ENCODE measurements at places on chromosomes 3 and 15. TPM values are rescaled to one million over a fixed set of nuclear protein-coding genes. Genes with fewer than 3 reads are reported as not detected.
A peak's percentile ranks its signal among the peaks of the same experiment; 100 is the strongest.

GRCh38 chr3:99927671-99928457, 110.2 kb downstream of the CMSS1 start:
- no peak for DNase-seq
- no peak overlapping the region for H3K4me3 ChIP-seq
- H3K27me3 ChIP-seq, result no peaks in the 10 kb centered on the region
- no peak overlapping the region for H3K27ac ChIP-seq

DNA sequence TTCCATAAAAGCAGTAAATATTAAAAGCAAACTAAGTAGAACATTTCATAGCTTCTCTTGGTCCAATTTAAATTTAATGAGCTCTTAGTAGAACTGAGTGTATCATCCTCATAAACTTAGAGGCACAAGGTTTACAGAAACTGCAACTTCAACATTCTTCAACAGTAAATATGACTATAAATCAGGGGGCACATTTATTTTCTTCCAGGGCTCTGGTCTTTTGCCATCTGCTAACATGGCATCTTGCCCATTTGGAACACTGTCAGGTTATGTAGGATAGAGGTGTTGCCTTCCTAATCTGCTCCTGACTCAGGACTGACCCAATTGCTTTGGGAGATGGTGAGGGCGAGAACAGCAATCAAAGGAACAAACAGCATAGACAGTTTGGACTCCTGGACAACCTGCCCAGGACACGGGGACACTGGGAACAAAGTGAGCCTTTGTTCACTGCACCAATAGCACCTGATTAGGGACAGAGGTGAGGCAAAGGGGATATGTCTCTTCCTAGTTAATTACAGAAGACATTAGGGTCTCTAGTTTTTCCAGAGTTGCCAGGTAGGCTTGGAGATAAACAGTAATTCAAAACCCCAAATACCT, 610.2 kb upstream of the ROBO2 start:
- no peak overlapping the region for H3K27ac ChIP-seq
- no peaks in the 10 kb centered on the region for H3K4me1 ChIP-seq
- no peak overlapping the region for H3K4me3 ChIP-seq
- no peaks in the 10 kb centered on the region for H3K36me3 ChIP-seq

GRCh38 chr3:44117736-44118135, 124.0 kb upstream of the TOPAZ1 start:
- no peaks in the 10 kb centered on the region for H3K4me1 ChIP-seq
- DNase-seq, result no peak
- H3K27me3 ChIP-seq, result no peaks in the 10 kb centered on the region

Gene USP13
- 15.9 TPM for total RNA-seq

GRCh38 chr3:94647131-94647530, 584.3 kb downstream of the NSUN3 start:
- no peak overlapping the region for H3K27ac ChIP-seq
- H3K4me3 ChIP-seq, result no peak overlapping the region
- H3K27me3 ChIP-seq, result no peaks in the 10 kb centered on the region
- H3K4me1 ChIP-seq, result peaks cover 47% of the 10 kb centered on the region
- H3K36me3 ChIP-seq, result no peaks in the 10 kb centered on the region

DNA sequence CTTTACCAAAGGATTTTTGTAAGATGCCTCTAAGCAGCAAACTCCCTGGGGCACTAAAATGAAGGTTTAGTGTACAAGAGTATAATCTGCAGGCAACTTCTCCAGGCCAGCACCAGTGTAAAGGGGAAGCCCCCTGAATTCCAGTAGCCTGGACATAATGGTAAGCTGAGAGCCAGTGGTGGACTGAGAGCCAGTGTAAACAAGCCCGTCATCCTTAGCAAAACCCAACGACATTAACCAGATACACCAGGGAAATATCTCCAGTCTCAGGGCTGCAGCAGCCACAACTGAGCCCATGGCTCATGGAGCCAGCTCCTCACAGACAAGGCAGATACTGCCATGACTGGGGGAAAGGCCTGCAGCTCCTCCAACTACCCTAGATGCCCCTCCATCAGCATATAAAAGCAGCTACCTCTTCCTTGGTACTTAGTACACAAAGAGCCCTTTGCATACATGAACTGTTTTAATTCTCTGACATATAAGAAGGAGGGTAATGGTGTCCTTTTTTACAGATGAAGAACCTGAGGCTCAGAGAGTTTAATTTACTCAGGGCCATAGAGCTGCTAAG, 21.7 kb downstream of the PARP16 start:
- no peaks in the 10 kb centered on the region for H3K4me1 ChIP-seq
- peaks cover 6% of the 10 kb centered on the region for H3K36me3 ChIP-seq
- DNase-seq, result no peak
- H3K27me3 ChIP-seq, result no peaks in the 10 kb centered on the region

Gene UCN2
- total RNA-seq, result 0.13 TPM

- peaks cover 27% of the 10 kb centered on the region for H3K4me1 ChIP-seq
- no peak overlapping the region for H3K27ac ChIP-seq
- no peaks in the 10 kb centered on the region for H3K27me3 ChIP-seq
- no peak overlapping the region for H3K4me3 ChIP-seq
- no peaks in the 10 kb centered on the region for H3K36me3 ChIP-seq
Measured at GRCh38 chr3:122784436-122784835, 9.2 kb downstream of the HSPBAP1 start.

DNA sequence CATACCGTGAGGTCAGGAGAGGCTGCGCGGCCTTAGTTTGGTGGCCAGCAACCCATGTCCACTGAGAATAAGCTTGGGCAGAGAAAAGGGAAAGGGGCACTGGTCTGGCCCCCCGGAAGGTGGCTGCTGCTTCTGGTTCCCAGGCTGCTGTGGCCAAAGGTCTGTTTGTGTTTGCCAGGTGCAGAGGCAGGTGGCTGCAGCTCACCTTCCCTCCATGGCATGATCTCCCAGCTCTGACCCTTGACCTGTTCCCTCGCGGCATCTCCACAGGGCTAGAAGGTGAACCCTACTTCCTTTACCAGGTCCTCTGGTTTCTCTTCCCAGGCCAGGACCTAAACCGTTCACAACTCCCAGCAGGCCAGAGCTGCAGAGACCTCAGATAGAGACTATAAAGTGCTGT, 13.8 kb downstream of the VPS18 start:
- no peak for DNase-seq
- H3K36me3 ChIP-seq, result peaks cover 4% of the 10 kb centered on the region
- H3K4me1 ChIP-seq, result peaks cover 60% of the 10 kb centered on the region
- peak overlapping the region; percentile 26 for H3K27ac ChIP-seq

- no peak overlapping the region for H3K4me3 ChIP-seq
- no peak for DNase-seq
- H3K36me3 ChIP-seq, result no peaks in the 10 kb centered on the region
- no peak overlapping the region for H3K27ac ChIP-seq
- H3K4me1 ChIP-seq, result no peaks in the 10 kb centered on the region
- H3K27me3 ChIP-seq, result no peaks in the 10 kb centered on the region
Measured at GRCh38 chr3:64229903-64230302, 4.6 kb upstream of the PRICKLE2 start.

DNA sequence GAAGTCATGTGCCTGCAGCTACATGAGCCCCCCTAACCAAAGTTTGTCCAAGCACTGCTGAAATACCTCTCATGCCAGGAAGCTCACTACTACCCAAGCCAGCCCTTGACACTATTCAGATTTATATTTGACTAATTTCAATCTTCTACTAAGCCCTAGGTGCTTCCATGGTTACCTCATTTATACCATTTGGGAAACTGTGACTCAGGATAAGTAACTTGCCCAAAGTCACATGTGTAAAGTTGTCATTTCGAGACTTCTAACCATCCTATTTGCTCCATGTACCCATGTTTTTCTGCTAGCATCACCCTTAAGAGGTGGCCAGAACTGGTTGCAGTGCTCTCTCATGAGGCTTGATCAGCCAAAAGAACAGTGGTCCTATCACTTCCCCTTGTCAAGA, 20.7 kb upstream of the TIMP4 start:
- no peak overlapping the region for H3K4me3 ChIP-seq
- H3K27ac ChIP-seq, result no peak overlapping the region
- DNase-seq, result no peak
- peaks cover 14% of the 10 kb centered on the region for H3K4me1 ChIP-seq
- H3K27me3 ChIP-seq, result peaks cover 15% of the 10 kb centered on the region

Gene PRSS50
- not detected for total RNA-seq

- no peaks in the 10 kb centered on the region for H3K4me1 ChIP-seq
- H3K27ac ChIP-seq, result no peak overlapping the region
- no peak for DNase-seq
- no peak overlapping the region for H3K4me3 ChIP-seq
Measured at GRCh38 chr3:187183210-187183862, 13.9 kb upstream of the RTP1 start.

GRCh38 chr3:62538691-62539356, 165.5 kb upstream of the FEZF2 start:
- DNase-seq, result no peak
- no peak overlapping the region for H3K27ac ChIP-seq
- no peaks in the 10 kb centered on the region for H3K36me3 ChIP-seq
- peaks cover 20% of the 10 kb centered on the region for H3K27me3 ChIP-seq
